ENCODE measurements at places on chromosomes 3 and 15.

DNA sequence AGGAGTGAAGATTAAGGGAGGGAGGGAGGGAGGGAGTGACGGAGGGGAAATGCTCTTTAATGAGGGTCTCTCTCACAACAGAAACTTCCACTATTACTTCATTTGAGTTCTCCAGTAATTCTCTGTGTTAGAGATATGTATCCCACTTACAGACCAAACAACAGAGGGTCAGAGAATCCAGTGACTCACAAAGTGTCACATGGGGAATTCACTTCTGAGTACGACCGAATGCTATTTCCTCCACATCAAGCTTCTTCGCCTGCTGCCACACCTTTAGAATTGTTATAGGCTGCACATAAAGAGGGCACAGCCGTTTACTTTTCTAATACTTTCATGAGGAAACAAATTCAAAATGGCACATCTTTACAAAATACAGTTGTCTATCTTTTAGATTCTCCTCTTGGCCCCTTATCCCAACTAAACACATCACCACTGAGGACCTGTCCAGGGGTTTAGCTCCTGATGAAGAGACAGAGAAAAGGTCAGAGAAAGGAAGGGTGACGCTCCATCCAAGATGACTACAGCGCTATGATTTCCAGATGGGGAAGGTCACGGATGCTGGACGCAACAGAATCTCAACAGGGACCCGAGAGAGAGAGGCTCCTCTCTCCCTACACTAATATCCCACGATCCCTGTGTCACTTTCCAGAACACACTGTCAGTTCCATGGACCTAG lies 119.0 kb downstream of the XXYLT1 start:
- no peak for DNase-seq

GRCh38 chr3:27354588-27355203 lies 14.5 kb downstream of the NEK10 start:
- no peak for DNase-seq

DNA sequence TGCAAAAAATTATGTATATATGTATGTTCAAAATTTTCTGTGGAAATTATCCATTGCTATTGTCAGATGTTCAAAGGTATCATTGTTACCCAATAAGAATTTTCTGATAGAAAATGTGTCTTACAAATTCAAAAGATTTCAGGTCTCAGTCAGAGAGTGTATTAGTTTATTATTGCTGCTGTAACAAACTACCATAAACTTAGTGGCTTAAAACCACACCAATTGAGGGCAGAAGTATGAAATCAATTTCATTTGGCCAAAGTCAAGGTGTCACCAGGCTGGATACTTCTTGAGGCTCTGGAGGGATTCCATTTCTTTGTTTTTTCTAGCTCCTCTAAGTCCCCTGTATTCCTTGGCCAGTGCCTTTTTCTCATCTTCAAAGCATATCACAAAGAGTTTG lies 914.4 kb upstream of the ROBO1 start:
- no peak for DNase-seq

GRCh38 chr15:38642689-38643270 lies 78.2 kb upstream of the RASGRP1 start:
- no peak for DNase-seq

Measured in esophagus squamous epithelium (tissue), 5 donors.